CD4-positive, alpha-beta T cell treated with Interferon gamma for 1 hour (primary cell): ENCODE measurements at places on chromosomes 4 and X.

GRCh38 chrX:30888526-30889146 lies 418 bp downstream of the TAB3 start:
- DNase-seq = no peak

- no peak for DNase-seq
Measured at GRCh38 chr4:663046-663437, 11.0 kb downstream of the ATP5ME start.

GRCh38 chr4:108772402-108772801 lies 9.5 kb upstream of the ETNPPL start:
- DNase-seq = no peak

- no peak for DNase-seq
Measured at GRCh38 chrX:152902502-152902820, 4.6 kb downstream of the ZNF185 start.

DNA sequence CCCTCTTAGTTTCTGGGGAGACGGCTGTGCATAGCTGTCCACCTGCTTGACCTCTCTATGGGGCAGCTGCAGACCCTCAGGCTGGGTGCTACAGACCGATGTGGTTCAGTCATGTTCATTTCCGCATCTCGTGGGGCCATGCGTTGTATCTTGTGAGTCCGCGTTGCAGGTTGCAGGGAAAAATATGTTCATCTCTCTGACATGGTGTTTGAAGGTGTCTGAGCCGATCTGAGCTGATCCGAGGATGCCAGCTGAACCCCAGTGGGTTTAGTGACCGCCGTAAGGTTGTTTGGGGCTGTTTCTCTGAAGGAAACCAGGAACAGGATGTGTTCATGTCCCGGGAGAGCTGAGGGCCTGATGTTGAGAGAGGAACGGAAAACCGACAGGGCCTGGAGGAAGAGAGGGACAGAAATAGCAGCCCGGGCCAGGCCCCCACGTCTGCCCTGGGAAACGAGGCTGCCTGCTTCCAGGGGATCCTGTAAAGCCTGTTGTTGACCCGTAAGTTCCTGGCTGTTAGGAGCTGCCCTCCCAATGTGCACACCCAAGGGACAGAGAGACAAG lies 9.8 kb upstream of the P2RY8 start:
- DNase-seq = no peak

DNA sequence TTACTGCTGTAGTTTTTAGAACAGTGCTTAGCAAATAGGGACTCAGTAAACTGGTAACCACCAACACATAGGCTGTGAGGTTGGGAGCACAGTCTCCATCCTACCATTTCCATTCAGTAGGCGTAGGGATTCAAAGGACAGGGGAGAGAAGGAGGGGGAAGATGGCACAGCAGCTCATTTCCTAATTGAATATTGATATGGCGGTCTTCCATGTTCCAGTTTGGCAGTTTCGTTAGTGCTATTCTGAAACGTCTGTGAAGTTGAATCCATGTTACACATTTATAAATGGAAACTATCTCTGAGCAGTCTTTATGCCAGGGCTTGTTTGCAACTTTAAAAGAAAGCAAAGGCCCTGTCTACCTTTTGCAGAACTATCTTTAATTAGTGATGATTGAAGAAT lies 105.5 kb downstream of the PARM1 start:
- no peak for DNase-seq

DNA sequence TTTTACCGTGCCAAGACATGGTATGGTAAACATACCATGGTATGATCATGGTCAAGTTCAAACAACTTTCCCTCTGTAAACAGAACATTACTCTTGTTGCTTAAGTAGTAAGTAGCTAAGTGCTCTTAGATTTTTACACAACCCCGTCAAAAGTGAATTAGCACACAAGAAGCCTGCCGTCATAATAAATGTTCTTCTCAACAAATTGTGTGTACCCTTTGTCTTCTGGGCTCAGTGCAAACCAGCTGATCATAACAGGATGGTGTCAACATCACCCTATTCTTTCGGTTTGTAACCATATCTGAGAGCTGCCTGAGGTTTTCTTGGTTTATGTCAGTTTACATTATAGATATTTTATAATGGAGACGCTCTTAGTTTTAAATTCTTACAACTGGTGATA lies 28.8 kb downstream of the MSL3 start:
- DNase-seq = no peak

- no peak for DNase-seq
Measured at GRCh38 chr4:125267630-125268029, 47.1 kb upstream of the FAT4 start.

- peak; percentile 35 for DNase-seq
Measured at GRCh38 chrX:136880003-136880451, 498 bp downstream of the RBMX start.
